ENCODE measurements at places on chromosomes 3 and 15.

DNA sequence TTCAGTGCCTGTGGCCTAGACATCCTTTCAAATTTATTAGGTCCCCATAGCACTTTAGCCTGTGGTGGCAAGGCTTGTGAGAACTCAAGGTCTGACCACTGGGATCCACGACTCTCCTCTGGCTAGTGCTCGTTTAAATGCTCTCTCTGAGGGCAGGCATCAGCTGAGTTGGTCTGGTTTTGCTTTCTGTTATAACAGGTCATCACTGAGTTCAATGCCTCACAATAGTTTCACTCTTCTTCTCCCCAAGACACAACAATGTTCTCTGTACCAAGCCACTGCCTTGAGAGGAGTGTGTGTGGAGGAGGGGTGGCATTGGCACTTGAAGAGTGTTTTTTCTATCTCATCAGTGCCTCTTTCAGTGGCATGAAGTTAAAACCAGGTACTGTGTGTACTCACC is 7.6 kb downstream of the OR5K4 start:
- DNase-seq, result no peak

- no peak for DNase-seq
These were observed 381.3 kb downstream of the TIGIT start for GRCh38 chr3:114675104-114675503.

DNA sequence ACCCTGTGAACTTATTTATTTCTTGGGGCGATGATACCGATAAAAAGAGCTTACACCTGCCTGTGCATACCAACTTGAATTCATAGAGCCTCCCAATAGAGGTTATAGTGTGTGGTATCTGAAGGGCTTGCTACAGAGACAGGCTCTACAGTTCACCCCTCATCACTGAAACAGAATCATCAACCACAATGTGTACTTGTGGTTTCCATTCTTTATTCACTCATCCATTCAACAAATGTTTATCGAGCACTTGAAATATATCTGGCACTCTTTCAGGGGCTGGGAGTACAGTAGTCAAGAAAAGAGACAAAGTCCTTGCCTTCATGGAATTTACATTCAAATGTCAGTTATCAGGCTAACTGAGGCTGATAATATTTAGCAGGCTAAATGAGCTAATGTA is 134.4 kb upstream of the SKOR1 start:
- no peak for DNase-seq

- no peak for DNase-seq
These were observed 222.1 kb downstream of the FOXP1 start for GRCh38 chr3:71361334-71361890.

DNA sequence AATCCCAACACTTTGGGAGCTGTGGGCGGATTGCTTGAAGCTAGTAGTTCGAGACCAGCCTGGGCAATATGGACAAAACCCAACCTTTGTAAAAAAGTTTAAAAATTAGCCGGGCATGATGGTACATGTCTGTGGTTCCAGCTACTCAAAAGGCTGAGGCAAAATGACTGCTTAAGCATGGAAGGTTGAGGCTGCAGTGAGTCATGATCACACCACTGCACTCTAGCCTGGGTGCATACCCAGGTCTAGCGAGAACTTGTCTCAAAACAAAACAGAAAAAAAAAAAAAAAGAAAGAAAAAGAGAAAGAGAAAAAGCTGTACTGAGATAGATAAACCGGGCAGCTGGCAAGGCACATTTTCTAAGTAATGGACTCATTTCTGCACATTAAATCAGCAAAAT is 10.6 kb downstream of the ARPP19 start:
- no peak for DNase-seq

- no peak for DNase-seq
These were observed 277.9 kb upstream of the SEMA6D start for GRCh38 chr15:47439146-47440111.

DNA sequence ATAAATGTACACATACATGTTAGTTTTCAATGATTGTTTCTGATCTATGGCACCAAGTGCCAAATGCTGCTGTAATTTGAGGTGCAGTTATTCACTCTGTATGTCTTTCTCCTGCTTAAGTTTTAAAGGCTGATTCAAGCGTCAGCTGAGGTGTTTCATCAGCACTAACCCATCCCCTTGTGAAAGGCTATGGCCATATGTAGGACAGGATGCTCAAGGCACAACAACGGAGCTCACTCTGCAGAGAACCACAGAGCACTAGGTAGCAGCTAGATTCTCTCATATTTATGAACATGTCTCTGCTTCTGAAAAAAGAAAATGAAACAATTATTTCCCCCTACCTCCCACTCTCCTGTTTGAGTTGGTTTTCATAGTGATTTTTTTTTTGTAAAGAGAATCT is 340.0 kb upstream of the TMCO5A start:
- no peak for DNase-seq

- DNase-seq, result no peak
These were observed 201.3 kb upstream of the LRIG1 start for GRCh38 chr3:66702126-66702525.

DNA sequence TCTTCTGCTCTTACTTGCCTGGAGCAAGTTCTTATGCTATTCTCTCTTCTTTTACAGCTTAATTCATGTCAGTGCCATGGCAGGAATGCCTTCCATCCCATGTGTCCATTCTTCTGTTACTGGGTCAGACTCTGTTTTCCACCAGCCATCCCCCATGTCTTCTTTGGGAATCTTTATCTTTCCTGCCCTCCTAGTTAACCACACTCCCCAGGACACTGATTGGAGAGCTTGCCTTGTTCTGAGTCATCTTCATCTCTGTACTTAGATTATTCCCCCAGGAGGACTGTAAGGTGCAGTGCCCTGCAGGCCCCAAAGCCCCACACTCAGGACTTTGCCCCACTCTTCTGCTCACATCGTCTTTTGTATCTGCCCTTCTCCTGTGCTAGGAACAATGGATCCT is 3.6 kb downstream of the ABHD17C start:
- no peak for DNase-seq

DNA sequence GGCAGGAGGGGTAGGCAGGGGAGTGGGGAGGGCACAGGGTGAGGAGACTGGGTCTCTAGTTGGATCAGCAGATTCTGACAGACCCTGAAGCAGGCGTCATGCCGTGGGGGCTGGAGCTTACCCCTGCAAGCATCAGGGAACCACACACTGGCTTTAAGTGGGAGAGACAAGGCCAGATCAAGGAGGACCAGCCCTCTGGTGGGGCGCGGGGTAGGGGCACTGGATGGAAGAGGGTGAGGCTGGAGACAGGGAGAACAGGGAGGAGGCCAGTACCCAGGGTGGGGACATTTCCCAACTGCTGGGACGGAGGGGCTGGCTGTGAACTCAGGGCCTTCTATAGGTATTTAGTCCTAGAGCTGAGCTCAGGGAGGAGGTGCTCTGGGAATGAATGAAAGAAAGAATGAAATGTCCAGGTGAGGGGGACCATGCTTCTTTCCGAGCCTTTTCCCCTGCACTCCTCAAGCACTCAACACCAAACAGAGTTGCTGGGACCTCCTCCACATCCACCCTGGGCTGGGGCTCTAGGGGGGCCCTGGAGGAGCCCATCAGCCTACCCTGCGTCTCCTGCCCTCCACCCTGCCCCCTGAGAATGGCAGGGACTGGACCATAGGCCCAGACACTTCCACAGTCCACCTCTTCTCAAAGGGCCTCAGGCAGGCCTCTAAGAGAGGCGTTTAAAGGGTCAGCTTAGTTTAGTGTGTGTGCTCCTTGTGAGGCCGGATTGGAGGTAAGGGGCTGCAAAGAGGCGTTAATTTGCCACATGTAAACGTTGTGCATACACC is 49.0 kb upstream of the FGD5 start:
- DNase-seq, result no peak

DNA sequence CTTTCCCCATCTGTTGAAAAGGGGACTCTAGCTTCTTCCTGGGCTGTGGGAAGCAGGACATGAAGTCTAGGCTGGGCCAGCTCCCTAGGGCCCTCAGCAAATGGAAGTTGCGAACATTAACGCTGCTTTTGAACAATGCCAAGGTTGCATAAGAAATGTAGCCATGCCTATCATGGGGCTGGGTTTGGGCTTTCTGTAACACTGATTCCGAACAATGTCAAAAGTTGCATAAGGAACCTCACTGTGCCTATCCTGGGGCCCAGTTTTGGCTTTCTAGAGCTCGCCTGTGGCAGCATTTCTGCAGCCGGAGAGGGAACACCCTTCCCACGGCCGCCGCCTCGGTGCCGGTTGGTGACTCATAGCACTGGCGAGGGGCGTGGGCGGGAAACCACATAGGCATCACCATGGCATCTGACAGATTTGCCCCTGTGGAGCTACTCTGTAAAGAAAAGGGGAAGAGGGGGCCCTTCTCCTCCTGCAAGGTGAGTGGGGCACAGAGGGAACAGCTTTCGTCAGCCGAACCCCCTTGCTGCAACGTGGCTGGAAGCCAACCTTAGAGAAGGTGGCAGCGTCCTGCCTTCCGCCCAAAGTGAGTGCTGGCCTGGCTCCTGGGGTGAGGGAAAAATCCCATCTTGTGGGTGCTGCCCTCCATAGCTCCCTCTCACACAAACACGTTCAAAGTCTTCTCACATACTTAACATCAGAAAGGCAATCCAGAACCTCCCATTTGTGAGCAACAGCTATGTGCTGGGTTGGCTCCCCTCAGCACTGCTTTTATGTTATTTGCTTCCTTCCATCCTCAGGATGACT is 46.6 kb upstream of the ATP2B2 start:
- DNase-seq, result peak; percentile 63

DNA sequence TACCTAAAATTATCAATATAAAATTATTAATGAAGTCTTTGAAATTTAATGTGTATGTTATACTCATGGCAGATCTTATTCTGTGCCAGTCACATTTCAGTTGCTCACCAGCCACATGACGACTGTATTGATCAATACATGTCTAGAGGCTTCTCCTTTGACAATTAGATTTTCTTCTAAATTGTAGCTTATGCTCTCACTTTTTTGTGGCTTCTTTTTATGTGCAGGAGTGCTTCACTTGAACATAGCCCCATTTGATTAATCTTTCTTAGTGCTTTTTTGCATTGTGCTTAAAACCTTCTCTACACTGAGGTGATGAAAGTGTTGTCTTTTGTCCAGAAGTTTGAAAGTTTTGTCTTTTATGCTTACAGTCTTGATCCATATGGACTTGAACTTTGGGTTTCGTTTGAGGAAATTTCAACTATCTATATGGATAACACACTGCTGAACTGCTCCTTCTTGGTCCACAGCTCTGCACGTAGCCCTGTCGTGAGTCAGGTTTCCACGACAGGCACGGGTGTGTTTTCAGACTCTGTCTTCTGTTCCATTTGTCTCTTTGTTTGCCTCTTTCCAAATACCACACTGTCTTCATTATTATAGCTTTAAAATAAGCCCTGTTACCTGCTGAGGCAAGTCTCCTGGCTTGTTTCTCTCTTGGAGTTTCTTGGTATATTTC is 393.9 kb upstream of the CFAP20DC start:
- no peak for DNase-seq

- no peak for DNase-seq
These were observed 41.8 kb upstream of the MYZAP start for GRCh38 chr15:57549935-57550334.

DNA sequence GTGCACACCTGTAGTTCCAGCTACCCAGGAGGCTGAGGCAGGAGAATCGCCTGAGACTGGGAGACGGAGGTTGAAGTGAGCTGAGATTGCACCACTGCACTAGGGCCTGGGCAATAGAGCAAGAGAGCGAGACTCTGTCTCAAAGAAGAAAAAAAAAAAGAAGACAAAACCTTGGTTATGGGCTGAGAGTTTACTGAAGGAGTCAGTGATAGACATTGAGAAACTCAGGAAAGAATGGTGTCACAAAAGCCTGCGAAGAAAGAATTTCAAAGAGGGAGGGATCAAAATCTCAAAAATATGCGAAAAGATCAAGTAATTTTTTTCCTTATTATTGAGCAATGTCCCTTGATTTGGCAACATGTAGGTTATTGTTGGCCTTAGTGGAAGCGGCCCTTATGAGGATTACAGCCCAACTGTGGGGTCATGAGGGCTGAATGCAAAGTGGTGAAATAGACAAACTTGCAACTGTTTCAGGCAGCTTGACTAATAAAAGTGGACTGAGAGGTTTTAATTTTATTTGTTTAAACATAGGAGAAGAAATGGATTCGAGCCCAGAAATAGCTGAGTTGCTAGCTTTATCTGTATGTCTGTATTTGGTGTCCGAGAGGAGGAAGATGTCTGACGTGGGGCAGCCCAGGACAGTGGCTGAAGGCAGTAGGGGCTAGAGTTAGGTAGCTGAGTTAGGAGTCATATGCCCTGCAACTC is 18.8 kb upstream of the CELF6 start:
- no peak for DNase-seq

- no peak for DNase-seq
These were observed 130.9 kb upstream of the SATB1 start for GRCh38 chr3:18556001-18556408.

- no peak for DNase-seq
These were observed 1035.7 kb downstream of the ZPLD1 start for GRCh38 chr3:103470498-103470897.

DNA sequence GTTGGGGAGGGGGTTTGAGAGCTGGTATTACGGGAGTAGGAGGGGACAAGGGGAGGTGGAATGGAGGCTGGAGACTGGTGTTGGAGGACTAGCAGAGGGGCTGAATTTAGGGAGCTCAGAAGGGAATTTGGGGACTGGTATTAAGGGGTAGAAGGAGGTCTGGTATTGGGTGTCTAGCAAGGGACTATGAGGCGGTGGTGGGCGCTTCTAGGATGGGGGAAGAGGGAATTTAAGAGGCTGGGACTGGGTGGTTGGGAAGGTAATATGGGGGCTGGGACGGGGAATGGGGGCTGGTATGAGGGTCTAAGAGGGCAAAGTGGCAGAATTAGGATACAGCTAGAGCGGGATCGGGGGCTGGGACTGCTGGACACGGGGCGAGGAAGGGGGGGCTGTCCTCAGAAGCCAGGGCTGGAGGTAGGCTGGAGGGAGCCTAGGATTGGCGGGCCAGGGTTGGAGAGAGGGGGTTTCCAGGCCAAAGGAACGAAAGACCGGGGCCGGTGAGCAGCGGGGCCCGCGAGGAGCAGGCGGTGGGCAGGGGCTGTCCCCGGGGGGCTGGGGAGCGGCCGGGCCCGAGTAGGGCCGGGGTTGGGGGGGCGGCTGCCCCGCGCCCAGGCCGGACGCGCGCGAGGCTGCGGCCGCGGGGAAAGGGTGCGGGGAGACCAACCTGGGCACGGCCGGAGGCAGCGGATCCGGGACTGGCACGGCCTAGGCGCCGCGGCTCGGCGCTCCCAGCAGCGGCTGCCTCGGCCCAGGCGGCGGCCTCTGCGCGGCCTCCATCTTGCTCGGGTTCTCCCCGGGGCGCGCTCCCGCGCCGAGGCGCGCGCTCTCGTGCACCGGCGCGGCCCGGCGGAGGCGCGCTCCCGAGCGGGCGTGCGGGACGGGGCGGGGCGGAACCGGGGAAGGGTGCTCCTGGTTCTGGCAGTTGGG is at the start of gene LHFPL4:
TSS of gene LHFPL4 (minus strand) at position 802 of the 927 bp plus-strand sequence. CDS start 1,143 bp downstream, outside the sequence.
- DNase-seq, result no peak

DNA sequence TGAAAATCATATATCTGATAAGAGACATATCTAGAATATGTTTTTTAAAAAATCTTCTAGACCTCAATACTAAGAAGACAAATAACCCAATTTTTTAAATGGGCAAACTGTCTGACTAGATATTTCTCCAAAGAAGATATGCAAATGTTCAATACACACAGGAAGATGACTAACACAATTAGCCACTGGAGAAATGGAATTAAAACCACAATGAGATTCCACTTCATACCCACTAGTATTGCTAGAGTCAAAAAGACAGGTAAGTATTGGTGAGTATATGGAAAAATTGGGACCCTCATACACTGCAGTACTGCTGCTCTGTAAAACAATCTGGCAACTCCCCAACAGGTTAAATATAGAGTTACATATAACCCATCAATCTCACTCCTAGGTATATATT is 33.1 kb upstream of the TOPAZ1 start:
- no peak for DNase-seq
